ENCODE measurements at places on chromosomes 5 and 9. TPM values are rescaled to one million over a fixed set of nuclear protein-coding genes. Genes with fewer than 3 reads are reported as not detected.

Gene CNTNAP3B
- polyA plus RNA-seq = 5.6 TPM

Gene PCDHAC1
- polyA plus RNA-seq = 0.31 TPM

Gene HTR4
- polyA plus RNA-seq = not detected

Gene TMED7
- 61.7 TPM for polyA plus RNA-seq

Gene C9orf57
- polyA plus RNA-seq = not detected

Gene WDR36
- 13.4 TPM for polyA plus RNA-seq
